ENCODE measurements at places on chromosomes 13 and 19.

GRCh38 chr13:85313761-85314503 lies 485.3 kb downstream of the SLITRK6 start:
- no peak for DNase-seq

- DNase-seq, result no peak
Observed at GRCh38 chr13:80502359-80502758, 161.4 kb upstream of the SPRY2 start.

DNA sequence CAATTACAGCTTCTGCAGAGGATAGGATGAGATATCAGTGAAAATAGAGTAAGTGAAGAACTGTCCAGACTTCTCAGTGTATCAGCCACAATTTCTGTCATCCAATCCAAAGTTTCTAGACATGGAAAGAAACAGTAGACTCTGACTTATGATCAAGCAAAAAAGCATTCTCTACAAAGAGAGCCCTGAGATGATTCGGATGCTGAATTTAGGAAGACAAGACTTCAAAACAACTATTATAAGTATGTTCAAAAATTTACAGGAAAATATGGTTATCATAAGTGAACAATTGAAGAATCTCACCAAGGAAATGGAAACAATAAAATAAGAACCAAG lies 238.2 kb upstream of the IRS2 start:
- DNase-seq, result no peak

GRCh38 chr13:47303626-47304025 lies 406.8 kb upstream of the HTR2A start:
- DNase-seq, result no peak

DNA sequence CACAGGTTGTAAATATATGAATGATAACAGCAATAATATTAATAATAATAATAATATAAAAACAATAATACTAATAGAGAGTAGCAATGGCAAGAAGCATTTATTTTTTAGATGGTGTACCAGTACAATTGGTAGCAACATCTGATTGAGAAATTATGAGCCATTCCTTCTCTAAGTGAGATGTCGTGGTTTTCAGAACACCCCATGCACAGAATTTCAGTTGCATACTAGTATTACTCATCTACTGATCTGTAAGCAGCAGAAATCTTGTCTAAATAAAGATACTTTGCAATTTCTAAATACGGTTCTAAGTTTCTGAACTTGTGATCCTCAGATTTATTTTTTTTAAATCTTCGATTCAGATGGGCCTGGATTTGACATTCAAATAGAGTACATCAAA lies 788.0 kb upstream of the ATXN8OS start:
- DNase-seq, result no peak

- no peak for DNase-seq
Observed at GRCh38 chr13:100388923-100389322, 199.7 kb downstream of the GGACT start.

- DNase-seq, result no peak
Observed at GRCh38 chr13:108629181-108629752, at the start of gene MYO16. Gene MYO16 (plus strand): TSS chr13:108629611. CDS start chr13:108629845, 234 bp downstream.

DNA sequence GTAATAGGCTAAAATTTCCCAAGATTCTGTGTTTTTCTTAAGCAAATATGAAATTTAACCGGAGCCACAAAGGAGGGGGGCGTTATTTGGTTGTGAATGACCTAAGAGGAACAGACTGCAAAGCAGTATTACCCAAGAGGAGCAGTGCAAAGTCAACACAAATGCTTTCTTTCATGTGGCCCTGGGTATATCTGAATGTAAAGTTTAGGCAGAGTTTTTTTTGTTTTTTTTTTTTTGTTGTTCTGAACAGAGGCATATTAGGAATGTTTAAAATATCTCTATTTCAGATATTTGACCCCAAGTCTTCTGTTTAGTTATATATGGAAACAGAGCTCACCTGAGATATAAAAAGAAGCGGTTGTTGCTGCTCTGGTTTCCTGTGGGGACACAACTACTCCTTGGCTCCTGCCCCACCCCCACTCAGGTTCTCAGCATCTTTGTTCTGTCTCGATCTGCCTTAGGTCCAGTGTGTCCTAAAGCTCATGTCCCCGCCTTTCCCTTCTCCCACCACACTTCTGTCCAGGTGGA lies 220.7 kb downstream of the RFC3 start:
- no peak for DNase-seq

DNA sequence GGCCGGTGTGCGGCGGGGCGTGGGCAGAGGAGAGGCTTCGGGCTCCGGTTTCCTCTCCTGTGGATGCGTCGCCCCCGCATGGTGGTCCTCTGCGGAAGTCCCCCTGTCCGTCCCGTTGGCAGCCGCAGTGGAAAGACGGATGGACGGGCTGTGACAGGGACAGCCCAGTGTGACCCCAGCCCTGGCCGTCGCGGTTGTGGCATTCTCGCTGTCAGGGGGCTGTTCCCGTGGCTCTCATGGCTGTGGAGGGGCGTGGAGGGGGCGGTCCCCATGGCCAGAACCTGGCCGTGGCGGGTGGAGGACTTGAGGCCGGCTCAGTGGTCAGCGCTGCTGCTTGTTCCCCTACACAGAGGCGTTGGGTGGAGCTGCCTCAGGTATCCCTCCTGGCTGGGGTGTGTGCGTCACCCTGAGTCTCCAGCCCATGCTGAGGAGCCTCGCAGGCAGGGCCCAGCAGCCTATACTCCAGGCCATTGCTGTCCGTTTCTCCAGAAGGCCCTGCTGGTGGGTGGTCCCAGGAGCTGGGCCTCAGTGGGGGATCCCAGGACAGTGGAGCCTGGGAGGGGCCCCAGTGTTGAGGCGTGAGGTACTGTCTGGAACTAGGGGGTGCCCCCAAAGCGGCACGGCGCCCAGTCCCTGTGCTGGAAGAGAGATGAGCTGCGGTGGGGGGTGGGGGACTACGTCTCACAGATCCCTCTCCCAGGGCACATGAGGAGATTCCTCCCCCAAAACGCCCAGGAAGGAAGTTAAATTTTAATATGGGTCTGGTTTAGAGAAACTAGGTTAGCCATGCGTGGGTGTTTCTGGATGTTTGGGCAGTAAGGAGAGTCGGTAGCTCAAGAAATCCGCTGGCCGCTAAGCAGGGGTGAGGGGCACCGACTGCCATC lies 20.3 kb downstream of the CSNK1G2 start:
- DNase-seq, result no peak

DNA sequence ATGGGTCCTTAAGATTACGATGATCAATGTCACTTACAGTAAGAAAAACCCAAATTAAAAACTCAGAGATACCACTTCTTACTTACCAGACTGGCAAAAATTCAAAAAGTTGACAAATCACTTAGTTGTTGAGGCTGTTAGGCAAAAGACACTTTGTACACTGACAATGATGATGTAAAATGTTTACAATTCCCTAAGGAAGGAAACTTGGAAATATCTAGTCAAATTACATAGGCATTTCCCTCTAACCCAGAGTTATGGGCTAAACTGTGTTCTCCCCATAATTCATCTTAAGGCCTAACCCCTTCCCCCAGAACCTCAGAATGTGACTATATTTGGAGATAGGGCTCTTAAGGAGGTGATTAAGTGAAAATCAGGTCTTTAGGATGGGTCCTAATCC lies 12.0 kb downstream of the TGDS start:
- no peak for DNase-seq

DNA sequence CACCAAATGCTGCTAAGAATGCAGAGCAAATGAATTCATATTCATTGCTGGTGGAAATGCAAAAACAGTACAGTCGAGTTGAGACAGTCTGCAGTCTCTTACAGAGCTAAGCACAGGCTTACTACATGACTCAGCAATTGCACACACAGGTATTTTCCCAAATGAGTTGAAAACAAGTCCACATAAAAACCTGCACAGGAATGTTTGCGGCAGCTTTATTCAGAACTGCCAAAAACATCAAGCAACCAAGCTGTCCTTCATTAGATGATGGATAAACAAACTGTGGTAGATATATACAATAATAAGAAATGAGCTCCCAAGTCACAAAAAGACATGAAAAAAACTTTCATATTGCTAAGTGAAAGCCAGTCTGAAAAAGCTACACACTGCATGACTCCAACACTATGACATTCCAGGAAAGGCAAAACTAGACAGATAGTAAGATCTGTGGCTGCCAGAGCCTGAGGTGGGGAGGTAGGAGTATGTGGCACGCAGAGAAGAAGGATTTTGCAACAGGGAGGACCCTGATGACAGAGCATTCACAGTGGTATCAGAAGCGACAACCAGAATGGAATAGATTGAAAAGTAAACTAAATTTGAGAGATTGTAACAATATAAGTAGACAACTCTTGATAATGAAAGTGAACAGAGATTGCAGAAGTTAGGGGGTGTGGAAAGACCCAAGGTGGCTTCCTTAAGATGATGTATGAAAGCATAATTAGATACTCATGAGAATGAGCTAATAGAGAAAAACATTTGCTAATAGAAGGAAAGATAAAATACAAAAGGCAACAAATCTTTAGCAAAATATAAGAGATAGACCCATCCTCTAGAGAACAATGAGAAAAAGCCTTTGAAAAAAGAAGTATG lies 52.7 kb downstream of the TSC22D1 start:
- DNase-seq, result no peak

DNA sequence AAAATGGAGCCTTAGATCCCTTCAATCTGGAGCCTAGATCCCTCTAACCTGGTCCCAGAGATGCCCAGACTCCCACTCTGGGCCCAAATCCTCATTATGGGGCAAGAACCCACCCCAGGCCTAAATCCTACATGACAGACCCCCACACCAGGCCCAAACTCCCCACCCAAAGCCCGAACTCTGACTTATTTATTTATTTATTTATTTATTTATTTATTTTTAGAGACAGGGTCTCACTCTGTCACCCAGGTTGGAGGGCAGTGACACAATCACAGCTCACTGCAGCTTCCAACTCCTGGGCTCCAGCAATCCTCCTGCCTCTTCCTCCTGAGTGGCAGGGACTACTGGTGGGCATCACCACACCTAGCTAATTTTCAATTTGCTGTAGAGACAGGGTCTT lies 12.0 kb downstream of the FBN3 start:
- DNase-seq, result no peak

DNA sequence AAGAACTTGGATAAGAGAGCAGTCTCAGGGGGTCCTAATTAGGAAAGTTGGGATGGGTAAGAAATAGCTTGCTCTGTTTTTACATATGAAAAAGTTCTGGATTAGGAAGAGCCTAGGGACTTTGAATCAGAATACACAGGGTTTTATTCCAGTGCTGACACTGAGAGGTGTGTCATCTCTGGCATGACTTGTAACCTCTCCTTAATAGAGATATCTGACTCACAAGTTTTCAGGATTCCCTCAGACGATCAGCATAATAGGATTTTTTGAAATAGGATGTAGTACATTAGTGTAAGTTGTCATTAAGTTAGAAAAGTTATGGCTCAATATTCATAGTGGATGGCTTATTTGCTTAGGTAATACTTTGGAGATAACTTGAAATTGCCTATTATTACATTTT lies 555.2 kb upstream of the MIR17HG start:
- DNase-seq, result no peak

- DNase-seq, result no peak
Observed at GRCh38 chr13:108249150-108249549, 20.4 kb upstream of the TNFSF13B start.

DNA sequence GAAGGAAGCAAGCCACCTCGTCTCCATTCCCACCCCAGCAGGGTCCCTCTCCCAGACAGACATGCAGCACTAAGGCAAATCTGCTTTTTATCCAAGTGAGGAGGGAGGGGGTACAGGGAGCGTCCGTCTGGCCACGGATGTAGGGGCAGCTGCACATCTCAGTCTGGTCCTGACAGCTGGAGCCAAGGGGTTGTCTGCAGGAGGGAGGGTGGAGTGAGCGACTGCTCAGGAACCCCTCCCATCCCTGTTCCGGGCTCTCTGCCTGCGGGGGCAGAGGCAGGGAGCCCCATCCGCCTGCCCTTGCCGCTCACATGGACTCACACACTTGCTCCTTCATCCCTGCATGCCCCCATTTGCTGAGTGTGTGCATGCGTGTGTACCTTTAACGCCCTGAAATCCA lies 2.5 kb downstream of the TMEM190 start:
- no peak for DNase-seq

DNA sequence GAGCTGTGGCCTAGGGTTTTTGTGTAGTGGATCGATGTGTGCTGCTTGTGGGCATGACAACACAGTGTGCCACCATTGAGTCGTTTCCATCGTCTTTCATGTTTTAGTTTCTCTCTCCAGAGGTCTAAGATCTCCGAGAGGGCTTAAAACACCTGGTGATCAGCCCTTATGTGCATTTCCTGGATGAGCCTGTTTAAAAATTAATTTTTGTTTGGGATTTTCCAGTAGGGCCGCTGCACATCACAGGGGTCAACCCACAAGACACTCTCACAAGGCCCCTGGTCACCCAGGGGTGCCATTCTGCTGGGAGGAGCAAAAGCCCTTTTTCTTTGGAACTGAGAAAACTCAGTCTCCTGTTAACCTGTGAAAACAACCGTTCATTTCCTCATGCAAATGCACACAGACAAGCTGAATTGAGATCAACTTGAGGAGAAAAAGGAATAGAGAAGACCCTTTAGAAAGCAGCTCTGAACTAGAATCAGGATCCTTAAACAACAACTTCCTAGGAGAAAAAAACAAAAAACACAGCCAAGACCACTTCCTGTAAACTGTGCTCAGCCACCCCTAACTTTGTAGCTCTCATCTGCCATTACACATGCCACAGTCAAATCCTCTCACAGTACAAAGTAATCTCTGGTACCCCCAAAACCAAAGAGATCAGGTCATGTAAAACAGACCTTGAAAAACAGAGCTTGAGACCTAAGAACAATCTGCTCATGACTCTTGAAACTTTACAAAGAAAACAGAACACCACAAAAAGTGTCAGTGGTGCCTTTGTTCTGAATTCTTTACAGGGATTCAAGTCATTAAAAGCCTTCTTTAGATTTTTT lies 8.3 kb upstream of the MTRF1 start:
- no peak for DNase-seq

- DNase-seq, result no peak
Observed at GRCh38 chr13:108212886-108213285, 2.5 kb downstream of the LIG4 start.

GRCh38 chr13:50846861-50847475 lies 3.5 kb upstream of the DLEU7 start:
- no peak for DNase-seq

DNA sequence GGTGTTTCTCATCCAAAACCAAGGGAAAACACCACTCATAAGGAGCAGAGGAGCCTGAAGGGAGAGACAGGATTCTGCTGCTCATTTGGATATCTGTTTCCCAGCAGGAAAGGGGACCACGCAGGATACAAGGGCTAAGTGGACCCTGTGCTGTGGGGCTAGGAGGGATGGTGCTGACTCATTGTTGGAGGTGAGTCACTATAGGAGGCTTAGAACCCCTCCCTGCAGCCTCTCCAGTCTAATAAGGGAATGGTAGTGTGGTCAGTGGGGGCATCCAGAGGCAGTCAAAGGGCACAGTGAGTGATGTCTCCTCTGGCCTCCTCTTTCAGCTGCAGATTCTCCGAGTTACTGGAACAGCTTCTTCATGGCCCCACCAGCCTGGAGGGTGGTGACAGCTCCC lies 442.3 kb downstream of the TUBA3C start:
- DNase-seq, result no peak
